ENCODE measurements at places on chromosomes 3 and 15. TPM values are rescaled to one million over a fixed set of nuclear protein-coding genes. Genes with fewer than 3 reads are reported as not detected.

DNA sequence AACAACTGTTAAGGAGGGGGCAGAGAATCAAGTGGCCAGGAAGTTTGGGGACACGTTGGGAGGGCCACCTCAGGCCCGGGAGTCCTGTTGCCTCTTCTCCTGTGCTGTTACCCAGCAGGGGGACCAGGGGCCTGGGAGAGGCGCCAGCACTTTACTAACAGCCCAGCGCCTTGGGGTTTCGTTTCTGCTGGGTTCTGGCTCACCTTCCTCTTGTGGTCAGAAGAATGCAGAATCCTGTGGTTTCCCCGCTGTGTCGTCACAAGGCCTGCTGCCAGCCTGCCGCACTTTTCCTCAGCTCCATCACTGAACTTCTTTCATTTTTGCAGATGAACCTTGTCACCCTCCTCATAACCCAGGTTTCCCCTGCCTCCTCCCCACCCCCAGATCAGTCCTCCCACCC is 67.7 kb downstream of the SLC30A4 start:
- peaks cover 3% of the 10 kb centered on the region for H3K4me1 ChIP-seq
- peak; percentile 49 for DNase-seq

GRCh38 chr3:181723625-181724191 is 12.0 kb downstream of the SOX2 start:
- peaks cover 3% of the 10 kb centered on the region for H3K4me1 ChIP-seq
- H3K36me3 ChIP-seq = no peaks in the 10 kb centered on the region
- DNase-seq = no peak
- H3K27me3 ChIP-seq = peaks cover 56% of the 10 kb centered on the region

- H3K27ac ChIP-seq = no peak overlapping the region
- DNase-seq = no peak
- H3K4me3 ChIP-seq = no peak overlapping the region
- no peaks in the 10 kb centered on the region for H3K36me3 ChIP-seq
- no peaks in the 10 kb centered on the region for H3K4me1 ChIP-seq
Measured at GRCh38 chr3:148102156-148102555, 595.5 kb upstream of the AGTR1 start.

GRCh38 chr3:184578822-184579221 is 17.2 kb downstream of the EPHB3 start:
- H3K4me3 ChIP-seq = no peak overlapping the region
- no peaks in the 10 kb centered on the region for H3K36me3 ChIP-seq
- DNase-seq = no peak
- no peak overlapping the region for H3K27ac ChIP-seq
- no peaks in the 10 kb centered on the region for H3K27me3 ChIP-seq
- no peaks in the 10 kb centered on the region for H3K4me1 ChIP-seq

DNA sequence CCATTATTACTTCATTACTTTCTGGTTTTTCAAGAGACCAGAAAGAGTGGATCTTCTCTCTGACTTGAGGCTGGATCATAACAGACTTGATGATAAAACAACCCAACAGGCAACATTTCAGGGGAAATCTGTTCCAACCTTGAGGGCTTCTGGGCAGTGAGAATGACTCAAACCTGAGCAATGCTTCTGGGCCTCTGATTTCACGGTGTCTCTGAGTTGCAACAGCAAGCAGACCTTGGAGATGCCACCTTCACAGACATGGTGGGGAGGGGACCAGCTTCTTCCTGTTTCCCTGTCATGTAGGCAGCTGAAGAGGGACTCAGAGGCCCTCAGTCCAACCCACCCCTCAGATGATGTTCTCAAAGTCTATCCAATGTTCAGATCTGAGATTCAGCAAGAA is 104.0 kb downstream of the ABHD5 start:
- no peaks in the 10 kb centered on the region for H3K4me1 ChIP-seq
- no peaks in the 10 kb centered on the region for H3K27me3 ChIP-seq
- H3K36me3 ChIP-seq = no peaks in the 10 kb centered on the region
- H3K4me3 ChIP-seq = no peak overlapping the region

GRCh38 chr15:78110096-78110495 is 17.7 kb downstream of the SH2D7 start:
- no peaks in the 10 kb centered on the region for H3K4me1 ChIP-seq
- no peaks in the 10 kb centered on the region for H3K27me3 ChIP-seq
- no peak overlapping the region for H3K4me3 ChIP-seq
- no peak for DNase-seq
- no peaks in the 10 kb centered on the region for H3K36me3 ChIP-seq

DNA sequence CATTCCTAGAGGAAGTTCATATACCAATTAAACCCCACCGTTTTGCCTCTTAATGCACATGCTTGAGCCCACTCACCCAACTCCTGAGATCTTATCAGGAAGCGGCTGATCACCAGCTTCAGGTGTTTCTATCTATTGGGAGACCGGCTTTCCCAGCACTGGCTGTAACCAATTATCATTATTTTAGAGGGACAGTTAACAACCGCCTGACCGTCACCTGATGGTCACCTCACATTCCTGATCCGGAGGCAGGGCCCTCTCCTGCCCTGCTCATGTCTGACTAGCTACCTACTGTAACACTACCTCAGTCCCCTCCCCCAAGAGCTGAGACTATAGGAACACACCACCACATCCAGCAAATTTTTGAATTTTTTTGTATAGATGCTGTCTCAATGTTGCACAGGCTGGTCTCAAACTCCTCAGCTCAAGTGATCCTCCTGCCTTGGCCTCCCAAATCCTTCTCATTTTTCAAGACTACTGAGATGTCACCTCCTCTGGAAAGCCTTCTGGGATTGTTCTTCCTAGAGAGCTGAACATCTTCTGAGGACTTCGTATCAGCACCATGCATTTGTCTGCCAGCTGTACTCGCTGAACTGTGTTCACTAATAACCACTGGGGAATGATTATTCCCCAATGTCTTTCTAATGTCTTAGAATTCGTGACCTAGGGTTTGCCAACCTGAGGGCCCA is 84.8 kb downstream of the LSM3 start:
- no peak for DNase-seq
- no peaks in the 10 kb centered on the region for H3K27me3 ChIP-seq
- no peaks in the 10 kb centered on the region for H3K36me3 ChIP-seq
- H3K4me3 ChIP-seq = no peak overlapping the region

GRCh38 chr3:10929978-10930665 is 62.4 kb upstream of the SLC6A1 start:
- H3K4me1 ChIP-seq = peaks cover 6% of the 10 kb centered on the region
- no peak for DNase-seq
- no peak overlapping the region for H3K4me3 ChIP-seq
- H3K27me3 ChIP-seq = no peaks in the 10 kb centered on the region

- H3K4me1 ChIP-seq = peaks cover 29% of the 10 kb centered on the region
- H3K27me3 ChIP-seq = no peaks in the 10 kb centered on the region
- DNase-seq = no peak
- no peak overlapping the region for H3K27ac ChIP-seq
Measured at GRCh38 chr15:45648521-45649200, 13.8 kb downstream of the SQOR start.

DNA sequence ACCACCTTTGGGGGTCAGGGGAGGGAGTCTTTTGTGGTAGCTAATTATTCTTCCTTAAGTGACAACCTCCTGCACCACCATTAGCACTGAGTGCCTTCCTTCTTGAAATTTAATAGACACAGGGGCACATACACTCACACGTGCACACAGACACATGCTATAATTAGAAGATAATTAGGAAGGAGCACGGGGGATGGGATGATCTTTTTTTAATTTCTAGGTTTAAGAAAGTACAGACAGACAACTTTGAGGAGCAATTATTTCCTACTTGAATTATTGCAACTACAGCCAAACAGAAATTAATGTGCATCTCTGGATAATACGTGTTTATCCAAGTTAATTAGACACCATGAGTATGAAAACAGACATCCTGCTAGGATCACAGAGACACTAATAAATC is 44.8 kb upstream of the GUCA1C start:
- no peak overlapping the region for H3K27ac ChIP-seq
- no peak for DNase-seq
- H3K4me3 ChIP-seq = no peak overlapping the region
- H3K4me1 ChIP-seq = no peaks in the 10 kb centered on the region

DNA sequence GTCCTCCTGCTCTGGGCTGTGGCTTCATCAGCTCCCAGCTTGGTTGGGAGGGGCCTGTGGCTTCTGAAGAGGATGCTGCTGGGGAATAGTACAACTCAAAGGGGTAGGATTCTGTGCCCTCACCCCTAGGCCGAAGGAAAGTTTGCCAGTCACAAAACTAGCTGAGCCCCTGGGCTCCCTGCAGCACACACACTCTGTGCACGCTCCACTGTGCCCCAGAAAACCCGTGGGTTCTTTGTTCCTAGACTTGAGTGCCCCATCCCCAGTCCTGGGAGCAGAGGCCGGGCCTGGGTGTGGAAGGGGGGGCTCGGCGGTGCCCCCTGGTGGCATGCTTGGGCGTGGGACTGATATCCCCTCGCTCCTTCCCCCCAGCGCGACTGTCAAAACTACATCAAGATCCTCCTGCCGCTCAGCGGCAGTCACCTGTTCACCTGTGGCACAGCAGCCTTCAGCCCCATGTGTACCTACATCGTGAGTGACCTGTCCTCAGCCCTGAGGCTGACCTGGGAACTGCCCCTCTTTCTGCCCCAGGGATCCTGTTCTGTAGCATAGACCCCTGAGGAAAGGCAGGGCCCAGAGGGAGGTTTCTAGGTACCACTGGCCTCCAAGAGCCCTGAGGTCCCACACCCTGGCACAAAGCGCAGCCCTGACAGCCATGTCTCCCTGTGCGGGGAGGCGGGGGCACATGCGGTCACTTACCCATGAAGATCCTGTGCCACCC is 14.2 kb downstream of the CIB1 start:
- H3K36me3 ChIP-seq = peaks cover 13% of the 10 kb centered on the region
- no peak for DNase-seq
- peaks cover 5% of the 10 kb centered on the region for H3K4me1 ChIP-seq
- H3K27ac ChIP-seq = no peak overlapping the region
- no peaks in the 10 kb centered on the region for H3K27me3 ChIP-seq

- DNase-seq = no peak
- H3K27ac ChIP-seq = no peak overlapping the region
- no peaks in the 10 kb centered on the region for H3K27me3 ChIP-seq
Measured at GRCh38 chr3:44223299-44223698, 18.4 kb upstream of the TOPAZ1 start.

DNA sequence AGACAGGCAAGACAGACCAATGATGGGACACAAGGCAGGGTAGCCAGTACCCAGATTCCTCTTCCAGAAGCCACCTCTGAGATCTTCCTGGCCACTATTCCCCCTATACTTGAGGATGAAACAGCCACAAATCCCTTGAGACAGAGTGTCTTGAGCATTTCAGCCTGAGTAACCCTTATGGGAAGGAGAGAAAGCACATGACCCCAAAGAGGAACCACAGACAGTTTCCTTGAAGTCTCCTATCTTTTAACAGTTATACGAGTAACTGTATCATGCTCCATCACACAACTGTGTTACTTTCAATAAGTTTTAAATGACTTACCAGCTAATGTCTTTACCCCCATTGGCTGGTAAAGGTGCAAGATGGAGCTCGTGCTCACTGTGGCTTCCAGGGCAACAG is 9.3 kb downstream of the VIPR1 start:
- no peaks in the 10 kb centered on the region for H3K27me3 ChIP-seq
- H3K4me3 ChIP-seq = no peak overlapping the region
- H3K4me1 ChIP-seq = peaks cover 31% of the 10 kb centered on the region
- DNase-seq = no peak
- H3K36me3 ChIP-seq = no peaks in the 10 kb centered on the region

DNA sequence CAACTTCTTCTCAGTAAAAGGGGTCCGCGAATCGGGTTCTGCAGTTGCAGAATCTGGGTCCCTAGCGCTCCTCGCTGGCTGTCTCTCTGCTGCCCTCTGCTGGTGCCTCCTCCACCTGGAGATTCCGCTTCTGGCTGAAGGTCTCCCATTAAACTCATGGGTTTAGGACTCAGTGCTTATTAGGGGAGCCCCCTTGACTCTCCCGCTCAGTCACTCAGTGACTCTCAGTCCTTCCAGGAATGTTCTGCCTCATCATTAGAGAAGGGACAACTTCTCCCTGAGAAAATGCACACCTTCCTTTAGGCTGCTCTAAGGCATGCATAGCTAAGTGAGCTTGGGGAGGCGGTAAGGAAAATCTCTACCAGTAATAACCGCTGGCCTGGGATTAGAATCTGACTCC is 7.1 kb downstream of the CPN2 start:
- H3K36me3 ChIP-seq = no peaks in the 10 kb centered on the region
- no peaks in the 10 kb centered on the region for H3K27me3 ChIP-seq
- peak; percentile 85 for DNase-seq
- no peak overlapping the region for H3K4me3 ChIP-seq
- no peaks in the 10 kb centered on the region for H3K4me1 ChIP-seq

GRCh38 chr3:87167628-87168456 is 59.3 kb upstream of the CHMP2B start:
- no peak for DNase-seq
- H3K36me3 ChIP-seq = no peaks in the 10 kb centered on the region
- no peaks in the 10 kb centered on the region for H3K27me3 ChIP-seq

- H3K27ac ChIP-seq = no peak overlapping the region
- no peaks in the 10 kb centered on the region for H3K4me1 ChIP-seq
- no peak overlapping the region for H3K4me3 ChIP-seq
- no peak for DNase-seq
- H3K36me3 ChIP-seq = no peaks in the 10 kb centered on the region
- no peaks in the 10 kb centered on the region for H3K27me3 ChIP-seq
Measured at GRCh38 chr15:95450413-95450812, 880.1 kb upstream of the NR2F2 start.

DNA sequence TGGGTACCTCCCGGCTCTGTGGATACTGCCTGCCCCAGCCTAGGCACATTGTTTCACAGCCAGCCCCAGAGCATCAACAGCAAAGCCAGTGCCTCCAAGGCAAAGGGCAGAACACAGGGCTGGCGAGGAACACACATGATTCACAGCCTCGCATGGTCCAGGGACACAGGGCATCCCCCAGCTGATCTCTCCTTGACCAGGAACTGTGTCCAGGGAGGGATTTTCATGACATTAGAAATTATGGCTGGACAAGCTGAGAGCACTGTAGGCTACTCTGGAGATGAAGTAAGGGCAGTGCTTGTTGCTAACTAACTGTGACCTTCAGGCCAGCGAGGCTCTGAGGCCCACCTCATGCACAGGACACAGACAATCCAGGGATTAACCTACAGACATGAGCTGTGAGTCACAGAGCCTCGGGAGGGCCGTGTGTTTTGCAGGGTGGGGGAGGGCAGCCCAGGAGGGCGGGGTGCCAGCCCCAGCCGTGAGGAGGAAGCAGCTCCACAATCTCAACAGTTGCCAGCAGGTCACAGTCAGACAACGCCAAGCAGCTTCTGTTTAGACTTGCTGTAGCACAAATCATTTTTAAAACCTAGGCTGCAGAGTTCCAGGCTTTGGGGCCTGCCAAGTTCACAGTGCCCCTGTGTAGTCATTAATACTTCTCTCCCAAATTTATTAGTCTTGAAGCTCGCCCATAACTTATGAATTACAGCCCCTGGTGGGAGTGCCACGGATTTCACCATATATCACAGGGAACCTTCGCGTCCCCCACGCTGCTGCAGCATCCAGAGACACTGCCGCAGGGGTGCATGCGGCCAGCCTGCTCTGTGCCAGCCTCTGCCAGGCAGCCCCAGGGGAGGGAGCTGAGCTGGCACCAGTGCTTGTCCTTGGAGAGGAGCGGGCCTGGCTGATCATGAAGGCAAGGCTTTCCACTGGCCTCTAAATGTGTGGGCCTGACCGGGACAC is 114.7 kb downstream of the ETFA start:
- DNase-seq = no peak
- H3K36me3 ChIP-seq = no peaks in the 10 kb centered on the region
- H3K27me3 ChIP-seq = no peaks in the 10 kb centered on the region

Gene PLSCR5
- total RNA-seq = not detected

Gene PFKFB4
- 3.7 TPM for total RNA-seq

Gene FAM81A
- total RNA-seq = not detected

Gene SLC7A14
- total RNA-seq = not detected

Gene TIMP4
- 78.9 TPM for total RNA-seq

Gene NRROS
- total RNA-seq = 22.6 TPM

Measured in ascending aorta (tissue), 2 donors.